ENCODE measurements at places on chromosomes 16 and 17. TPM values are rescaled to one million over a fixed set of nuclear protein-coding genes. Genes with fewer than 3 reads are reported as not detected.

KRTAP17-1 gene
- total RNA-seq, result 0.12 TPM

C16orf92 gene
- not detected for total RNA-seq

PTX4 gene
- 0.11 TPM for total RNA-seq

CES4A gene
- total RNA-seq, result 1.00 TPM

KIF1C gene
- 49.6 TPM for total RNA-seq

ZNF594 gene
- 9.7 TPM for total RNA-seq

CCDC154 gene
- 0.22 TPM for total RNA-seq

ICAM2 gene
- 1.2 TPM for total RNA-seq

KCNH6 gene
- total RNA-seq, result not detected

RMI2 gene
- total RNA-seq, result 19.4 TPM

ABCA9 gene
- total RNA-seq, result 7.0 TPM

CACNG5 gene
- total RNA-seq, result not detected

CCDC200 gene
- total RNA-seq, result not detected

HEATR9 gene
- not detected for total RNA-seq

All from uterine smooth muscle cell (primary cell).